ENCODE measurements at places on chromosomes 16 and 17.
A peak's percentile ranks its signal among the peaks of the same experiment; 100 is the strongest.

DNA sequence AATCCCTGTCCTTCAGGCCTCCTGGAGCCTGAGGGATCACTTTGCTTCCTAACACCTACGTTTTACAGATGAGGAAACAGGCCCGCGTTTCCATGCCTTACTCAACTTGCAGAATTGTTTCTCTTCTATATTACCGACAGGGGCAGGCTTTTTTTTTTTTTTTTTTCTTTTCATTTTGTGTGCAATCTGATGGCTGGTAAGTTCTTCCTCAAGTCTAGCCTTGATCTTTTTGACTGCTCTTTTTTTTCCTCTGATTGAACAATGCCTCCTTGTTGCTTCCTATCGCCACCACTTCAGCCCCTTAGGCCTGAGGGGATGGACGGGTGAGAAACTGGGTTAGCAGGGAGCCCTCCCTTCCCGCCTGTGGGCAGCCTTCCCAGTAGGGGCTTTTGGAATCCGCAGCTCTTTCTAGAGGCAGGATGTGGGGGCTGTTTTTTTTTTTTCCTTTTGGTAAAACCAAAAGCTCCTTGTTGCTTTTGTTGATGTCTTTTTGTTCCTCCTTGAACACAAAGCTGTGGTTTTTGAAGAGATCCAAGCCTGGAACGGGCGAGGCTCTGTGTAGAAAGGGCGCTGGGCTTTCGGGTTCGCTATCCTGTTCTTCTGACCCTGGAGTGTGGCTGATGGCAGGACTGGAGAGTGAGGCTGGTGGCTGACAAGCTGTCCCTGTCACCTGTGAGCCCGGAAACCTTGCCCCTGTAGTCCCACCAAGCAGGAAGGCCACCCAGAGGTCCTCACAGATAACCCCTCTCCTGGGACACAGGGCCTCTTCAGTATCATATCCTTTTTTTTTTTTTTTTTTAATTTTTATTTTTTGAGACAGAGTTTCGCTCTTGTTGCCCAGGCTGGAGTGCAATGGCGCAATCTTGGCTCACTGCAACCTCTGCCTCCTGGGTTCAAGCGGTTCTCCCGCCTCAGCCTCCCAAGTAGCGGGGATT, 14.0 kb downstream of the LASP1 start:
- DNase-seq = no peak

- peak; percentile 12 for DNase-seq
These were observed 97.3 kb downstream of the SDK2 start for GRCh38 chr17:73546770-73547536.

DNA sequence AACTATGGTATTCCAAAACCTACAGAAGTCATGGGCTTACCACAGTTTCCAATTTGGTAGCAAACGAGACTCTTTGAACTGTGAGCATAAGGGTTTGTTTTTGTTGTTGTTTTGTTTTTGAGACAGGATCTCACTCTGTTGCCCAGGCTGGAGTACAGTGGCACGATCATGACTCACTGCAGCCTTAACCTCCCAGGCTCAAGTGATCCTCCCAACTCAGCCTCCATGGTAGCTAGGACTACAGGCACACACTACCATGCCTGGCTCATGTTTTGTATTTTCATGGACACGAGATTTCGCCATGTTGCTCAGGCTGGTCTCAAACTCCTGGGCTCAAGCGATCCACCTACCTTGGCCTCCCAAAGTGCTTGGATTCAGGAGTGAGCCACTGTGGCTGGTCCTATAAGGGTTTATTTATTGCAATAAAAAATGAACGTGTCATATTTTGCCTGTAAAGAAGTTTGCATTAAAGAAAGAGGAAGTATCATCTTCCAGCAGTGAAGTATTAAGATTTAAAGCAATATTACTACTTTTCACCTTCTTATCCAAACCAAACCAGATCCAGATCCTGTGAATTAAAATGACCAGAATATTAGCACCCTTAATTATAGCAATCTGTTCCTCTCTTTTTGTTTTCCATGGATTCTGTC, 37.2 kb downstream of the KCNJ2 start:
- no peak for DNase-seq

GRCh38 chr17:40614431-40615067, 33.1 kb downstream of the SMARCE1 start:
- DNase-seq = no peak

GRCh38 chr17:72900654-72900971, 191.9 kb downstream of the SLC39A11 start:
- DNase-seq = no peak

GRCh38 chr17:79844869-79845600, 5.8 kb upstream of the CBX4 start:
- DNase-seq = peak; percentile 42

- DNase-seq = no peak
These were observed 41.0 kb downstream of the MRPS23 start for GRCh38 chr17:57808882-57809281.

DNA sequence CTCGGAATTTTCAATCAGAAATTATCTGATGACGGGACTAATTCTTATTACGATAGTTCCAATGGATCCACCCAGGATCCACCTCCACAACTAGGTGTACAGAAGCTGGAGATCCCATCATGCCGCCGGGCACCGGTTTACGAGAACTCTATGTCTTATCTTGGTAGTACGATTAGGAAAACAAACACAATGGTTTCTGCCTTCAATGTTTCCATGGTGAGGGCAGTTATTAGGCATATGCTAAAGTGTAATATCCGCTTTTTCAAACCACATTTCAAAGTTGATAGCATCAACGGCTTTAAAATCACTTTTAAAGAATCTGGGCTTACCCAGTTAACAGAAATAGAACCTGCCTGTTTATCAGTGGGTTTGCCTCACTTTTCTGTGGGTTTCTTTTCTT, 705.7 kb downstream of the MAF start:
- peak; percentile 69 for DNase-seq

DNA sequence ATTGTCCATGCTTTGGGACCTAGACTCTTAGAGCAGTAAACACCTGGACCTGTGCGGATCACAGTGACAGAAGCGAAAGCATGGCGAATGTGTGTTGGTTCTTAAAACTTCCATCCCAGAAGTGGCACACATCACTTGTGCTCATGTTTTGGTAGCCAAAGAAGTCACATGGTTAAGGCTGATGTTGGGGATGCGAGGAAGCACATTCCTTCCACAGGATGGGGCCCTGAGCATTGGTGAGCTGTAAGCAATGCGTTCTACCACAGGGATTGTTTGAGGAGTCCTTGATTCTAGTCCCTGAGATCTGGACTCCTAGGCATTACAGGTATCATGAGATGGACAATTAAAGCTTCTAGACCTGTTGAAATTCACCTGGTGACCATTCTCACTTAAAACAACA, 375.9 kb downstream of the UTP18 start:
- no peak for DNase-seq

GRCh38 chr16:353404-354290, 1.1 kb upstream of the AXIN1 start:
- no peak for DNase-seq

- DNase-seq = no peak
These were observed 15.3 kb downstream of the HSD11B2 start for GRCh38 chr16:67445913-67446907.

DNA sequence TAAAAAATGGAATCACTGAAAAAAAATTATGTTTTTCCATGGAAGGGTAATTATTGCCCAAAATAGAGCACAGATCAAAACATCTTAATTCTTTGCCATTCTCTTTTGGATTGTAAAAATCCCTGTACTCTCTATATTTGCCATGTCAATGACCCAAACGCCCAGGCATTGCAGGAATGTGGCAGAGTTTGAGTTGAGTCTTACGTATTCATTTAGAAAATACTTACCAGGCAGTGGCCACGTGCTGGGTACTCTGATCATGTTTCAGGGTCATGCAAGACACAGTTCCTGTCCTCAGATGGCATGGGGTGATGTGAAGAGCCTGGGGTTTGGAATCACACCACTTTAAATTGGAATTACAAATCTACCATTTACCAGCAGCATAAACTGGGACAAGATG, 267.7 kb downstream of the ABCC12 start:
- no peak for DNase-seq

- peak; percentile 45 for DNase-seq
These were observed 643.0 kb downstream of the MAF start for GRCh38 chr16:78957317-78958100.

- DNase-seq = no peak
These were observed 23.8 kb upstream of the SLC12A3 start for GRCh38 chr16:56841233-56841632.

- peak; percentile 18 for DNase-seq
These were observed 29.9 kb downstream of the PARN start for GRCh38 chr16:14600164-14600563.

- no peak for DNase-seq
These were observed 35.0 kb upstream of the MRC2 start for GRCh38 chr17:62592341-62593099.

GRCh38 chr17:82391496-82392066, 20.0 kb downstream of the UTS2R start:
- no peak for DNase-seq

DNA sequence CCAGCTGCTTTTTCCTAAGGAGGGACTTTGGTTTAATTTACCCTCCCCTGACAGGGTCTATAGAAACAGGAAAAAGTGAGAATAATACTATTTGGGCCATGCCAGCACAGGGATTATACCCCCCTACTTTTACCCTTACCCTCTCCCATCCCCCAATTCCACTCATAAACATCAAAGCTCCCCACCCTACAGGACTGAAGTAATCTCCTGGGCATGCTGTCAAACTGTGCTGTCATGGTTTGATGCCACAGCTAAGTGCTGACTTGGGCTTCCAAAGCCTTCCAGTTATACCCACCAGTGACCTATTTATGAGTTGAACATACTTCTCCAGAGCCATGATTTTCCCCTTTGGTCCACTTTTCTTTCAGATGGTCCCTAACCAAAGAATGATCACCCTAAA, 12.8 kb downstream of the PHF12 start:
- no peak for DNase-seq

- no peak for DNase-seq
These were observed 35.1 kb downstream of the LMF1 start for GRCh38 chr16:935684-936083.

DNA sequence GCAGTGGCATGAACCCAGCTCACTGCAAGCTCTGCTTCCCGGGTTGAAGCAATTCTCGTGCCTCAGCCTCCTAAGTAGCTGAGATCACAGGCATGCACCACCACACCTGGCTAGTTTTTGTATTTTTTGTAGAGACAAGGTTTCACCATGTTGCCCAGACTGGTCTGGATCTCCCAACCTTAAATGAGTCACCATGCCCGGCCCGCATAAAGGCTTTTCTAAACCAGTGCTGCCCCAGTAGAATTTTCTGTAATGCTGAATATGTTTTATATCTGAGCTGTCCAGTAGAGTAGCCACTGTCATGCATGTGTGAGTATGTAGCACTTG, 36.9 kb upstream of the WSB1 start:
- no peak for DNase-seq

- peak; percentile 43 for DNase-seq
These were observed 7.3 kb downstream of the SLC22A31 start for GRCh38 chr16:89192956-89193575.

DNA sequence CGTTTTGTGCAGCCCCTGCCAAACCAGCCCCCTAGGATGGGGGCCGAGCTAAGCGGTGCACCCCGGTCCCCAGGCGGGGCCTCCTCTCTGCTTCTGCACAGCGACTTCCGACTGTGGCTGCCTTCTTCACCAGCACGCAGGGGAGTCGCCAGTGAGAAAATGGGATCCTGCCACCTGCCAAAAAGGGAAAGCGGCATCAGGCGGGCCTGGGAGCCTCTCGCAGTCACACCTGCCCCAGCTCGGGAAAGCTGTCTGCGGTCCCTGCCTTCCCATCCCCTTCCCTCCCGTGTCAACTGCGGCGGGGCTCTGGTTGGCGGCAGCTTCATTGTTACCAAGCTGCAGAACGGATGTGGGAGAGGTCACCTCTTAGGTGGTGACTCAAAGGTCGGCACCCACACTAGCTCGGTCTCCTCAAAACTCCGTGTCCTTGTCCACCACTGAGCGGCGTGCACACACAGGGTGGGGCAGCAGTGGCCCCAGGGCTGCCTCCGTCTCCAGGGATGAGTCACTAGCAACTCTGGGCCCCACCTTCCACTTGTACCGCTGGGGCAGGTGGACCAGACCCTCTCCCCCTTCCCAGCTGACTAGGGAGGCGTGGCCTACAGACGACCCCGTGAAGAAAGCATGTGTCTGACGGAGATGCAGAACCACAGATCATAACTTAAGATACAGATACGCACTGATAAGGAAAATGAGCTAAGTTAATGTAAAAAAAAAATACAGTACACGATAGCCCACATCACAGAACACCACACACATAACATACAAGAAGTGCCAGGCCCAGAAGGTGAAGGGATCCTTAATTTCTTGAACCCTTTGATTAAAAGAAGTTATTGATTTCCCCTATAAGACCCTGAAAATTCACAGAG, 1.5 kb upstream of the PCYT2 start:
- DNase-seq = no peak

DNA sequence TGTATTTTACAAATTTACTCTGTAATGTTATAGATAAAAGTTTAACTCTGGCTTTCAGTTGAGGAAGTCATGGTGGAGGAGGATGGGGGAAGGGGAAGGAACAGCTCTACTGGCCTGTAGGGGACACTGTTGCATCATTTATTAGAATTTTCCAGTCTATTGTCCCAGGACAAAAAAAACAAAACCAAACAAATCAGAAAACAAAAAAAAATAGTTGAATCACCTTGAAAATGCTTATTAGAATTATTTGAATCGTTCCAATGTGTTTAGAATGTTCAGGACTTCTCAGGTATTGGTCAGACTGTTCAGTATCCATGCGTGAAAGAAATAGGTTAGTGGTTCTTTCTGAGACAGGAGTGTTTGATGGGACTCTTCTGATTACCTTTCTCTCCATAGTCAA, 242.0 kb downstream of the FTO start:
- DNase-seq = no peak

DNA sequence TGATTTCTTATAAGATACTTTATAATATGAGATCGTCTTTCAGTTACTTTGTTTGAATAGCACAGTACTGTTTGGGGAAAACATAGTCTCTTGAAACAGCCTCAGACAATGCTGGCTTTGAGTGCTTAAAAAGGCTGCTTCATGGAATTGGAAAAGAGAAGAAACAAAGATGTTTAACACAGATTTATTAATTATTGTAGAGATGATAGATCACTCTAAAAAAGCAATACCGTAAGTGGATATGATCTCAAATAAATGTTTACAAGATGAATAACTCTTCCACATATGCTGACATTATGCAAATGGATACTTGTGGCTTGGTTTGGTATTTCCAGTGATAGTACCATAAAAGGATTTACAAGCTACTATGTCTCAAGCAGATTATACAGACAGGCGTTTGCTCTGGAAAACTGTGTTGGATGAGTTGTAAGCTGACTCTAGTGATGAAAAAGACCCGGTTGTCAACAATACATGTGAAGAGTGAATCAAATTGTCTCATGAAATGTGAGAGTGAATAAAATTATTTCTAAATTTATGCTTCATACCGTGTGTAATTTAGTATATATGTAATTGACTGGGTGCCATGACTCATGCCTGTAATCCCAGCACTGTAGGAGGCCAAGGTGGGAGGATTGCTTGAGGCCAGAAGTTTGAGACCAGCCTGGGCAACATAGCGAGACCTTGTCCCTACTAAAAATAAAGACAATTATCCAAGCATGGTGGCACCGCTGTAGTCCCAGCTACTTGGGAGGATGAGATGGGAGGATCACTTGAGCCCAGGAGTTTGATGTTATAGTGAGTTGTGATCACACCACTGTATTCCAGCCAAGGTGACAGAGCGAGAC, 105.4 kb downstream of the FTO start:
- DNase-seq = no peak

- no peak for DNase-seq
These were observed 89.1 kb upstream of the HS3ST3A1 start for GRCh38 chr17:13690806-13691205.

All from CD4-positive, alpha-beta T cell treated with Interleukin-2 at 100 ng/mL for 4 hours (primary cell).